ENCODE measurements at places on chromosomes 5 and 9.

DNA sequence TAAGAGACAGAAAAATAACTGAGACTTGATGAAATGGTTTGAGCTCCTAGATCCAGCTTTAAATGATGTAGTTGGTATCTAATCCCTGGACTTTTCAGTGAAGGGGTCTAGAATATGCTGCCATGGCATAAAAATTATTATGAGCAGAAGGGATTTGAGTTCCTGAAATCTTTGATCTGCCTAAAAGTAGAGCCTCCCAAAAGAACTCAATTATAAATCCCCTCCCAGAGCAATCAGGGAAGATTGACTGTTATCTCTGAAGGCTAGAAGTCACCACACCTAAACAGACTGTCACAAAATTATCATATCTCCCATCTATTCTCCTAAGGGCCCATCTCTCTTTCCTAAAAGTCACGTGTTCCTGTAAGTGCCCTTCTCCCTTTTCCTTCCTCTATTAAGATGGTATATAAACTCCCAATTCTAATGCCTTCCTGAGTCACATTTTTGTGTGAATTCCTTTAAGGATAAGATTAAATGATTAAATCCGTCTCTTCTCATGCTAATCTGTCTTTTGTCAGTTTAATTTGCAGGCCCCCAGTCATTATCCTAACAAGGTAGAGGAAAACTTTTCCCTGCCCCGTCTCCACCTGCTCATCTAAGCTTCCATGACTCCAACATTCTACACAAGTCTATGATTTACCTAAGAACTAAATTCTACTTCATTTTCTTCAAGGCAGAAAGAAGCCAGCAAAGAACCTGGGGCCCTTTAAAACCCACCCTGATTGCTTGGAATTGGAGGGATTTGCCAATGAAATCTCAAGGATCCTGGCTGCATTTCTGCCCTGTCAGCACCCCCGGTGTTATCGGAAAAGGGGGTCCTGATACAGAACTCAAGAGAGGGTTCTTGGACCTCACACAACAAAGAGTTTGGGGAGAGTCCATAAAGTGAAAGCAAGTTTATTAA lies 47.1 kb upstream of the PWWP2A start:
- no peak for DNase-seq

- no peak for DNase-seq
Observed at GRCh38 chr9:116313638-116314037, 160.0 kb downstream of the PAPPA start.

DNA sequence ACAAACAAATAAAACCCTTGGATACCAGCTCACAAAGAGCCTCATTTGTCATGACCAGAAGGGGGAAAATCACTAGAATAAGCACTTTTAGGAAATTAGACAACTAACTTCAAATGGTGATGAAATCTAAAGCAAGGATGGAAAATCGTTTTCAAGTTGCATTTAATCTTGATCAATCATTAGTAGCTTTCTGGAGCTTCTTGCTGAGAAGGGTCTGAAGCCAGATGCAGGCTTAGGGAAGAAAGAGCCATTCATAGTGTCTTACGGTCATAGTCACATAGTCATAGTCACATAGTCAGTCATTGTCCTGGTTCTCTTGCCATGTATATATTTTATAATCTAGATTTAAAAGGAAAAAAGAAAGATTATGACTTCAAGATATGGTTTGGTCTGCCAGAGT lies 610.5 kb downstream of the ACTL7B start:
- DNase-seq = no peak

DNA sequence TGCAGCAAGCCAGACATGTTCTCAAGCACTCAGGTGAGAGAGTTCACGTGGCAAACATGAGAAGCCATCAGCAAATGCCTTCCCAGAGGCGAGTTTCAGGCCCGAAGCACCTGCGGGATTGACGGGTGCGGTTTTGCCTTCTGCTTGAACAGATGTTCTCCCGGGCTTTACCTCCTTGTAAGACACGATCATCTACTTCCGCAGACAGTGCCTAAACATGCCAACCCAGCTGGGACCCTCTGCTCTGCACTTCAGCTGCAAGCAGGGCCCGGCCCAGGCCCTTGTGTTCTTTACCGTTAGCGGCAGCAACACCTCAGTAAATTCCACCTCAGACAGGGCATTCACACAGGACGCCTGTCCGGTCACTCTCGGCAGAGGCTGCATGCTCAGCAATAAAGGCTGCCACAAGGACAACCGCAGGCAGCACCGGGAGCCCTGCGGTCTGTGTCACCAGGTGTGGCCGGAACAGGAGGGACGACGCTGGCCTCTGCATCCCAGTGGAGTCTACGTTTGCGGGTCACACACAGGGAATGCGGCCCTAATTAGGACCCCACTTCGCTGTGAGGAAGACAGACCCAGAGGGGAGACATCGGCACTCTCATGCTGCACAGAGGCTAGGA lies 139.6 kb downstream of the ROR2 start:
- DNase-seq = no peak

DNA sequence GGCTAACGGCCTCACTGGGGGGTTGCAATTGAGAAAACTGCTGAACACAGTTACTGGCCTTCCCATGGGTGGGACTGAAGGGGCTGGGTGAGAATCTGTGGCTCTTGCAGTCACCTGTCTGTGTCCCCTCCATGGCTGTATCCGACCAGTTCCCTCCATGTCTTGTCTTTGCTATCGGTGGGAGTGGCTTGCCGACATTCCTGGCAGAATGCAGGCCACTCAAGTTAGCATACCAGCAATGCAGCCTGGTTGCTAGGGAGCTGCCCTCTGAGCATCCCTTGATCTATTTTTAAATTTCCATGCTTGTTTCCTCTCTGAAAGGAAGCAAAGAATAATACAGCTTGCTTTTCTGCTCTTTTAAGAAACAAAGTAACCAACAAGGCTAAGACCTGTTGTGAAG lies 1509.7 kb upstream of the WWC1 start:
- DNase-seq = no peak

- DNase-seq = no peak
Observed at GRCh38 chr5:82346399-82347165, 68.4 kb upstream of the RPS23 start.

- DNase-seq = no peak
Observed at GRCh38 chr5:168073311-168073710, 218.1 kb upstream of the WWC1 start.

GRCh38 chr5:107469064-107469463 lies 201.7 kb downstream of the EFNA5 start:
- no peak for DNase-seq

DNA sequence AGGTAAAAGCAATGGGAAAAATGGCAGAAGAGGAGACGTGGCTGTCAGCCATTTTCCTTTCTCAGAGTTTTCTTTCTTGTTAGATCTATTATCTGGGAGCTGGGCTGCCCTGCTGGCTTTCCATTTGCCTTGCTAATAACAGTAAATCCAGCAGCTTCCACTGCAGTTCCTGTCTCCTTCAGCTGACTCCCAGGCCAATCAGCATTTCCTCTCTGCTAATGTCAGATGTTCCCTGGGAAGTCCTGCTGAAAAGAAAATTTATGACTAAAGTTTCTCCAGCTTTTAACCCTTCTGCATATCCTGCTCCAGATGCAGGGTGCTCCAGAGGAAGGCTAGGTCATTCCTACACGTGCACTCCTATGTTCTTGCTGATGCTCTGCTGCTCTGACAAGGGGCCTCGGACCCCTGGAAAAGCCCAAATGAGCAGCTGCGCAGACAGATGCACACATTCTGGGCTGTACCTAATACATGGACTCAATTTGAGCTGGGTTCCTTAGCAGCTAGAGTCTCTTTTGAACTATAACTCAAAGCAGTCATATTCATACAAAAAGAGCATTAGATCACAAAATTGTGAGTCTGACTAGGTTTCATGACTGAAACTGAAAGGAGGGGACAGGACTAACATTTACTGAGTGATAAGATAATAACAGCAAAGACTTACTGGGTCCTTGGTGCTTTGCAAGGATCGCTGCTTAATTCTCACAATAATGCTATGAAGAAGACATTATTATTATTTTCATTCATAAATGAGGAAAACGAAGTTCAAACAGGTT lies 182.2 kb downstream of the MAPKAP1 start:
- DNase-seq = no peak

GRCh38 chr9:115462623-115463022 lies 344.7 kb upstream of the TNC start:
- DNase-seq = no peak

GRCh38 chr5:164663198-164663989 lies 1158.0 kb downstream of the MAT2B start:
- DNase-seq = no peak

DNA sequence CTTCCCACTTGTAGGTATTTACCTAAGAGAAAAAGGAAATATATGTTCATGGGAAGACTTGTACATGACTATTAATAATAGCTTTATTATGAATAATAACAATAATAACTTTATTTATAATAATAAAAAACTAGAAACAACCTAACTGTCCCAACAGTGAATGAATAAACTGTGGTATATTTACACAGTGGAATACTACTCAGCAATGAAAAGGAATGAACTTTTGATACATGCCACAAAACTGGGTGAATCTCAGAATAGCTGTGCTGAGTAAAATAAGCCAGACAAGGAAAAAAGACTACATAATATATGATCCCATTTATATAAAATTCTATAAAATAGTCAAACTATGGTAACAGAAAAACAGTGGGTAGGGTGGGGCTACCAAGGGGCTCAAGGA lies 88.7 kb downstream of the SCAMP1 start:
- DNase-seq = no peak

DNA sequence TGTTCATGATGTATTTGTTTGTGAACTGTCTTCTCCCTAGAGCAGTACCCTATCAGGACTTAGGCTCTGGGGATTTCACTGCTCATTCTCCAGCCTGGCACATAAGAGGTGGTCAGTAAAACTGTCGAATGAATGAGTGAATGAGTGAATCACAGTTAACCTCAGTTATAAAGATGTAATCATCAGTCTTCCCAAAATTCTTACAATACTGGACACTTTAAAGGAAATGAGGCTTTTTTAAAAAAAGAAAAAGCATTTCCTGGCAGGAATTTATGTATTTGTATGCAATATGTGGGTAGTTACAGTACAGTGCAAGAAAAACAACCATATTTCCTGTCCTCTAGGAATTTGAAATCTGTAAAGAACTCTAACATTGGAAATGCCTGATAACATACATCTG lies 59.6 kb downstream of the RAI14 start:
- no peak for DNase-seq

DNA sequence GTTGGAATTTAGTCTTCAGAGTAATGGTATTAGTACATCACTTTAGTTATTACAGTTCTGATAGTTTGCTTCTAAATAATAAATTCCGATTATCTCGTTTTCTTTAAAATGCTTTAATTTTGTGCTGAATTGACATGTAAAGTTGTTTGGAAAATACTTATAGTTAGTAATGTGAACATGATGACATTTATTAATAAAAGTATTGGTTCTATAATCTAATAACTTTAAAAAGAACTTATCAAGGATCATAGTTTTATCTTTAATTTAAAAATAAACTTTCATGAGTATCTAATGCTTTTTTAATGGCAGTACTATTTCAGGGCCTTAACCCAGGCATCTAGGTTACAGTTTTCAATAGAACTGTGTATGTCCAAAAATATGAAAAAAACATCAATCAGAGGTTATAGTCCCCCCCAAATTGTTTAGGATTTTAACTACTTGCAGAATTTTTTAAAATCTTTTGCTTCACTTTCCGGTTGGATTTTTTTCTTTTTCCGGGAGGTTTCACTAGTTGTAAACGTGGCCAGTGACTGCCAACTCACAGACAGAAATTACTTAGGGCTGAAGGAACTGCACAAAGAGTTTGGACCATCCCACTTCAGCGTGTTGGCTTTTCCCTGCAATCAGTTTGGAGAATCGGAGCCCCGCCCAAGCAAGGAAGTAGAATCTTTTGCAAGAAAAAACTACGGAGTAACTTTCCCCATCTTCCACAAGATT lies 680 bp downstream of the GPX8 start:
- DNase-seq = no peak

DNA sequence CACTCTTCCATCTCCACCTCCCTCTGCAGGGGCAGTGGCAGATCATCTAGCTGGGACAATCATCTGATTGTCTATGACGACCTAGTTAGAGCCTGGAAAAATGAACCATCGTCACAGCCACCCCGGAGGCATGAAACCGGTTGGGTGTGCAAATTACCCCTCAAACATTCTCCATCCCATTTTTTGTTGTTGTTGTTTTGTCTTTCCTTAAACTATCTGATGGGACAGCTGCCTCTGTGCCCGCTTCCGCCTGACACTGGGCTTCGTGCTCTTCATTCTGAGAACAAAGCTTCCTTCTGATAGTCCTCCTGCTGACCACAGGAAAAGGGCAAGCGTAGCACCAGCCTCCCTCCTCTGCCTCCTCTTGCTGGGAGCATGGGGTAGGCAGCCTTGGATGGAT lies 7.0 kb upstream of the NDST1 start:
- no peak for DNase-seq

DNA sequence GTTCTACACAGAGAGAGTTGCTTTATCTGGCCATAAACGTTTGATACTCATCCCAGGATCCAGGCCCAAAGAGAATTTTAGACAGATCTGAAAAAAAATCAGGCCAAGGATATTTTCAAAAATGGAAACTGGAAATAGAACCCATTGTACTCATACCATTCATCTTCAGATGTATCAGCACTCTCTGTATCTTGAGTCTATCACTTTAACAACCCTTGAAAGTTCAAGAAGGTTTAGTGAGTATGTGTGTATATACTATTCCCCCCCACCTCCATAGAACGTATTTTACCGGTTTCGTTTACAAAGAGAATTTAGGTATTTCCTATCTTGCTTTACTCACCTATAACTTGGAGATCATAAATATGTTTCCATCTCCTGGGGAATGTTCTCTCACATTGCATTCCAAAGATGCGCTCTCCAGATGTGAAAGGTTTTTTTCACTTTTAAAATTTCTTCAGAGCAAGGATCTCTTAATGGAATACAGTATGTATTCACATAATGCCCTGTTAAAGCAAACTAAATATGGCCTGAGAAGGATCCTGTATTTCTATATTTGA lies 105.5 kb upstream of the TUT7 start:
- DNase-seq = no peak

GRCh38 chr9:131584858-131585257 lies 39.5 kb downstream of the PRRT1B start:
- DNase-seq = no peak
